ENCODE measurements at places on chromosomes 4 and X.

DNA sequence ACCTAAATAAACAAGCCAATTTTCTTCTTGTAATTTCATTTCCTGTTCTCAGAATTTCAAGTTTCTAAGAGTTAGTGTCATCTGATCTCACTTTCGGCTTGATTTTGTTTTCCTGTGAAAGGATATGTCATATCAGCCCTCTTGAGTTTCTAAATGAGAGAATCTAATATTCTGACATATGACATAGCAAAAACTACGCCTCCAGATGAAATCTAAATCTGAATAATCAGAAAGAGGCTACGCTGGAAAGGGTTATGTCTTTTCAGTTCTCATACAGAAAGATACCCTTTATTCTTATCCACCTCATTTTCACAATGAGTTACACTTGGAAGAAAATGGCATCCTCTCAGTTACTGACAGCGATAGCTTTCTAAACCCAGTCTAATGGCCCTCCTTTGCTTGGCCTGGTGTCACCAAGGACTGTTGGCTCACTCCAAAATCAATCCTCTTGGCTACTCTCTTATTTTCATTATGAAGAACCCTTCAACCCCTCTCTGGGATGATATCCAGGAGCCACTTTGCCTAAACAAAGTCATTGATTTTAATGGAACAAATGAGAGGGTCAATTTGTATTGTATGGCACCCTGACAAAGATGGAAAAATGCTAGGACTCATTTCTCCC lies 65.6 kb downstream of the ASB9 start:
- DNase-seq, result no peak

GRCh38 chr4:67892905-67893304 lies 9.1 kb upstream of the TMPRSS11D start:
- DNase-seq, result no peak

DNA sequence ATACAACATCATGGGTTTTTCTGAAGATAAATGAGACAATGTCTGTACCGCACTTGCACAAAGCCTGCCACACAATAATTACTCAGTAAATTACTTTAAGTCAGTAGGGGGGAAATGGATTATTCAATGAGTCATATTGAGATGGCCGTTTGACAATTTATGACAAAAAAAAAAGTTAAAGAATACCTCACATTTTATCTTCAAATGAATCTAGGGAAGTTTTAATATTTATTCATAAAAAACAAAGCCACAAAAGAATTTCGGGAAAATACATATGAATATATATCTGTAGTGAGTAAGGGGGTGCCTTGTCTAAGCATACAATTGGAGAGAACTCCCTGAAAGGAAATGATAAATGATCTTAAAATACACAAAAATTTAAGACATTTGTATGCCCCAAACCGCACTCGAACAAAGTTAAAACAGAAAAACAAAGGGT lies 197.0 kb upstream of the SLC7A11 start:
- no peak for DNase-seq

- no peak for DNase-seq
These were observed 157.7 kb downstream of the CEP135 start for GRCh38 chr4:56106180-56107147.

DNA sequence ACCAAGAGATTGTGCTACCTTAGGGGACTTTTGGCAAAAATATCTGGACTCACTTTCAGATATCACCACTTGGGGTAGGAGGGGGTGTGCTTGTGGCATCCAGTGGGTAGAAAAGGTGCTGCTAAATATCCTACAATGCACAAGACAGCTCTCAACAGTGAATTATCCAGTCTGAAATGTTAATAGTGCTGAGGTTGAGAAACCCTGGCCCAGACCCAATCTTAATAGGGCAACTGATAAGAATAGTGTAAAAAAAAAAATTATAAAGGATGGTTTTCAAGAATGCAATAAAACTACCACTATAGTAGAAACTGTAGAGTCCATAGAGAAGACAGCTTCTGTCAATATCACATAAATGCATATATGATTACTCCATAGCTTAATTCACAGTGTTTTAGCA lies 185.5 kb downstream of the ZNF330 start:
- DNase-seq, result no peak

DNA sequence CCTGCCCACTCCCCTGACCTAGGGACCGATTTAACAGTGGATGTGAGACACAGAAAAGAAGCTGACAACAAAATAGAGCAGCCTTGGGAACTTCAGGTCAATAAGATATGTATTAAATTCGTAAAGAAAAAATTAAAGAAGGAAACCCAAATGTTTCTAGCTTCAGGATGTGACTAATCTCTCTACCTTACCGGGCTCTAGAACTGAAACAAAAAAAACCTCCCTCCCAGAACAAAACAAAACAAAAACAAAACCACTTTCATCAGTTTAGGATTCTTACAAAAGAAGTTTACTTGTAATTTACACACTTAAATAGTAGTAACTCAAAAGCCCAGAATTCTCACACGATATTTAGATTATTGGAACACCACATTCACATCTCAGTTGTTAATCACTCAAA lies 185.8 kb upstream of the RPS6KA3 start:
- DNase-seq, result no peak

Data from stimulated activated CD8-positive, alpha-beta memory T cell treated with anti-CD3 and anti-CD28 coated beads, Interleukin-12 subunit alpha, Interleukin-12 subunit beta, amount 100 ng/mL, for 1 hour (primary cell).